ENCODE measurements at places on chromosomes 16 and 17.
A peak's percentile ranks its signal among the peaks of the same experiment; 100 is the strongest.

- no peak for DNase-seq
These were observed 6.7 kb downstream of the TIMM22 start for GRCh38 chr17:1003633-1003971.

DNA sequence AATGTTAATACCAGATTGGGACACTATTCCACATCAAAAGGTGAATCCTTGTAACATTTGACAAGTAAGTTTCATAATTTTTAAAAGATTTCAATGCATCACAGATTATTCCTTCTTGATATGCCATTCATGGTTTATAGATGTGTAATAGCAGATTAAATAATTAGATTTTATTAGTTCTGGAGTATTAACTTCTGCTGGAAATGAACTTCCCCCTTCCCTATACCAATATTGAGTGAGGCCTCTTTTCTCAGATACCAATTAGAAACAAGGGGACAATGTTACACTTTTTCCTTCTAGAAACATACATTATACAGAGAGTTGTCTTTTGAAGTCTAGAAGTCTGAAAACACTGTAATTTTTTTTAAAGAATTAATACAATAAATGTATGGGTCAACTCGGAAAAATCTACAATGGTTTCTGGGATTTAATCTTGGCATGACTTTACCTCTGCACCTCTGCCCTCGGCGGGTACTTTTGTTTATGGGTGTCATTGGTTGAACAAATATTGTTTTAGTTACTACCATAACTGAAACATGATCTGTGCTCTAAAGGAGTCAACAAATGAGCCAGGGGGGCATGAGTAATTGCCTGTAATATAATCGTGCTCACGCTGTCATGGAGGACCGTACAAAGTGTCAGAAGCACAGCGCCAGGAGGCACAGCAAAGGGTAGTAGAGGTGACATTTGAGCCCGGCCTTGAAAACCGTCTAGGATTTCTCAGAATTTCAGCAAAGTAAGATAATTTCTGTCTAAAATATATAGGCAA lies 8.2 kb downstream of the LRRC37B start:
- DNase-seq, result peak; percentile 20

- DNase-seq, result no peak
These were observed at the start of gene PITPNM3 for GRCh38 chr17:6556121-6557039. Gene PITPNM3, minus strand, starts transcription at chr17:6556555. Its CDS starts 149 bp downstream, at chr17:6556406.

DNA sequence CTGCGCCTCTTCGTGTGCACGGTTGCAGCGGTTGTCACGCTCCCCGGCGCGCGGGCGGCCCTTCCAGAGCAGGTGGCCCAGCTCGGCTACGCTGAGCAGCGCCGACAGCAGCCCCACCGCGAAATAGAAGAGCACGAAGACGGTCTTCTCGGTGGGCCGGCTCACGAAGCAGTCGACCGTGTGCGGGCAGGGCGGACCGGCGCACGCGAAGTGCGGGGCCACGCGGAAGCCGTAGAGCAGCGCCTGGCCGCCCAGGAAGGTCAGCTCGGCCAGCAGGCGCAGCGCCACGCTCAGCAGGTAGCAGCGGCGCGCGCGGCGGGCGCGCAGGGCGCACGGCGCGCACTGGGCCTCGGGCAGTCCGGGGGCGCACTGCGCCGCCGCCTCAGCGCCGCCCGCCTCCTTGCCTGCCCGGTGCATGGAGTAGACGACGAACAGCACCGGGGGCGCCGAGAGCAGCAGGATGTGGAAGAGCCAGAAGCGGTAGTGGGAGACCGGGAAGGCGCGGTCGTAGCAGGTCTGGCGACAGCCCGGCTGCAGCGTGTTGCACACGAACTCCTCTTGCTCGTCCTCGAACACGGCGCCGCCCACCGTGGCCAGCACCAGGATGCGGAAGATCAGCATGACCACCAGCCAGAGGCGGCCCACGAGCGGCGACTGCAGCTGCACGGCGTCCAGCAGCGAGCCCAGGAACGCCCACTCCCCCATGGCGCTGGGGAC lies 1.3 kb downstream of the GJD3 start:
- peak; percentile 53 for DNase-seq

All from fibroblast of lung (primary cell).